ENCODE measurements at places on chromosomes 1 and 21.
A peak's percentile ranks its signal among the peaks of the same experiment; 100 is the strongest.

DNA sequence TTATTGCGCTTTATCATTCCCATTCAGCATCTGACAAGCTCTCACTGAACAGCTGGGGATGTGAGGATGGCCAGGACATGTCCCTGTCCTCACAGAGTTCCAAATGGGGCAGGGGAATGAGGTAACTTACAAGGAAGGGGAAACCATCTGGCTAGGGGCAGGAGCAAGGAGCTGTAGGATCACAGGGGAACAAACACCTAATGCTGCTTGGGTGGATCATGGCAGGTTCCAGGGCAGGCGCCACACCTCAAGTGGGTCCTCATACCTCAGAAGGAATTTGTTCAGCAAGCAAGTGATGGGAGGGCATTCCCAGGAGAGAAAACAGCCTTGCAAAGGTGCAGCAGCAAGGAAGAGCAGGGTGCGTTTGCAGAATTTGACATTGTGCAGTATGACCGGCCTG, 35.1 kb upstream of the GRIK3 start:
- no peak for DNase-seq

DNA sequence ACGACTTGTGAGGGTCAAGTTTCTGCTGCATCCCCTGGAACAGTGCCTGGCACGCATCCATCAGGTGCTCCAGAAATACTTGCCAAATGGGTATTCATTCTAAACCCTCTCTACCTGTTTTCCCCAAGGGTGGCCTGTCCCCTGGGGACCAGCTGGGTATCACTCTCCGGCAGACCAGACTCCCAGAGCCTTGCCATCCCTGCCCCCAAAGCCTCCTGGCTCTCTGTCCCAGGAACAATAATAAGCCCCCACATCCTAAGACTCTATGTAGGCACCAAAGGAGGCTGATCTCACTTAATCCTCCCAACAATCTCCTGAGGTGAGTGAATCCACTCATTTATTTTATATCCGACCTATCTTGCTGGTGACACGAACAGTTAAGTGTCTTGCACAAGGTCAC, 96.7 kb downstream of the MRPL37 start:
- no peak for DNase-seq

DNA sequence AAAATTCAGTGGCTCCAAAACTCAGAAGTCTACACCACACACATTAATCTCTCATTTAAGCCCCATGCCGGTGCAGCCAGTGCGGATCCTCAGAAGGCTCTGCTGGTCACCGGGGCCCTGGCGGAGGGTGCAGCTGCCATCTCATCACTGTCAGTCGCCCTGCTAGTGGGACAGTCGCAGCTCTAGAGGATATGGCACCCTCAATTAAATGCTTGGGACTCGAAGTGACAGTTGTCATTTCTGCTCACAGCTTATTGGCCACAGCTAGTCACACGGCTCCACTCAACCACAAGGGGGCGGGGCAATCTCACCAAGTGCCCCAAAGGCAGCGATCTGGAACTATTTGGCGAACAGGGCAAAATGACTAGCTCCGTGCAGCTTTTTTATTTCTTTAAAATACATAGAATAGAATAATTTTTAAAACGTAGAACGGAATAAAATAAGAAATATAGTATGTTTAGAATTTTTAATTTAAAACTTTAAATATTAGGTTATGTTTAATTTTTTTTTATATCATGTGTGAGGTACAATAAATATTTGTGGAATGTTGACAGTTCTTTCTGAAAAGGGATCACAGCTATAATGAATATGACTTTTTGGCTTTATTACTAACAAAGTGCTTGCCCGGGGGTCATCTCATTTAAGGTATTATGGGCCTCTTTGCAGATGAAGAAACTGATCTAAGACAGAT, 8.0 kb upstream of the MAN1C1 start:
- DNase-seq = peak; percentile 58

- DNase-seq = no peak
These were observed 20.9 kb upstream of the GPR153 start for GRCh38 chr1:6281511-6282402.

DNA sequence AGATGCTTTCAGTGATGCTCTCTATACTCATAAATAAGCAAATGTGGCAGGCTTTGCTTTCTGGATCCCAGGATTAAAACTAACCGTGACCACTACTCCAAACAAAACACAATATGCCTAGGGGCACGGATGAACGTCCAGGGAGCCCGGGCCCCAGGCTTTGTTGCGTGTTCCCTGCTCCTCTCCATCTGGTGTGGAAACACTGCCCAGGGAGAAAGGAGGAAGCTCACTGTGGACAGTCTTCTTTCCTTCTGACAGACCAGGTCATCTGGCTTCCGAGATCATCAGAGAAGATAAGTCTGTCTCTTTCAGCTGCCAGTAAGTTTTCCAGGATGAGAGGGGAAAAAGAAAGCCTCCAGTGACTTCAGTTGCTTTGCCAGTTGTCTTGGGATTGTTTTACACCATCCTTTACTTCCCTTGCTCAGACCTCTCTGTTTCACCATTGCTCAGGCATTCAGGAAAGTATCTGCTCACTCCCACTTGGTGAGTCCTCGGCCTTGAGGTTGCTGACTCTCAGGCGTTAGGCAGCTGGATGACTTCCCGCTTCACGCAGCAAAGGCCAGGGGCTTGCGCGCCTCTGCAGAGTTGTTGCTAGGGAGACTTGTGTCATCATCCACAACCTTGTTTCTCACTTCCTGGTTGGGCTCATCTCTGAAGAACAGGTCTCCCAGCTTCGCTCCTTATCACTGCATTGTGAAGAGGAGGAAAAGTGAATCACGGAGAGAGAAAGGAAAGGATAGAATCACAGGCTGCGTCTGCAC, 20.6 kb upstream of the PGD start:
- DNase-seq = peak; percentile 55

DNA sequence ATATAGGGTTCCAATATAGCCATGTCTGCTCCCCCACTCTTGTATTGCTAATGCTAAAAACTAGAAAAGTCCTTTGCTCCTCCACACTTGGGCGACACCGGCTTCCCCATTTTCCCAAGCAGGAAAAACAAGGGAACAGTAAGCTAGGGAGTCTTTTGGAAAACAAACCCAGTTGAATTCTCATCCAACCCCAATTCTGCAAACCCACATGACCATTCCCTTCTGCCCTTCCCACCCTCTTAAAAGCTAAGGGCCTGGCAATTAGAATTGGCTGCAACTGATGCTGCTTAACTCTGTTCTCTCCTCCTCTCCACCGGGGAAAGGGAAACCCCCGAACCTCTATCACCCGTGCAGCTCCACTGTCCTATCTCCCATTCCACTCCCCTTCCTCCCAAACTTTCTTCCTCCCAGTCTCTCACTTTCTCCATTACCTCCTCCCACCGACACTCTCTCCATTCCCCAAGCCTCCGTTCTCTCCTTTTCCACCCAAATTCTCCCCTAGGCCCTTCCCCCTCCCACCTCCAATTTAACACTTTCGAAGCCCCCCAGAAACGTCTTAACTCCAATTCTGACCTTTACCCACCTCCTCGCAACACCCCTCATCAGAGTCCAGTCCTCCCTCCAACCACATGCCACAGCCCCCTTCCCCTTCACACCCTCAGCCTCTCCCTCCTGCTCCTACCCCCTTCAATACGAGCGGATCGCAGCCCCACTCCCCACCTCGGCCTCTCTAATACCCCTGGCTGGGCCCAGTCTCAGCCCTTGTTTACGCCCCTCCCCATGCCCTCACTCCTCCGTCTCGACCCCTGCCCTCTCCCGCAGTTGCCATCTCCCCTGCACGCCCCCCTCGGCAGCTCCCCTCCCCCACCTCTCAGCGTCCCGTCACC, 701 bp downstream of the DEDD start:
- DNase-seq = peak; percentile 22

DNA sequence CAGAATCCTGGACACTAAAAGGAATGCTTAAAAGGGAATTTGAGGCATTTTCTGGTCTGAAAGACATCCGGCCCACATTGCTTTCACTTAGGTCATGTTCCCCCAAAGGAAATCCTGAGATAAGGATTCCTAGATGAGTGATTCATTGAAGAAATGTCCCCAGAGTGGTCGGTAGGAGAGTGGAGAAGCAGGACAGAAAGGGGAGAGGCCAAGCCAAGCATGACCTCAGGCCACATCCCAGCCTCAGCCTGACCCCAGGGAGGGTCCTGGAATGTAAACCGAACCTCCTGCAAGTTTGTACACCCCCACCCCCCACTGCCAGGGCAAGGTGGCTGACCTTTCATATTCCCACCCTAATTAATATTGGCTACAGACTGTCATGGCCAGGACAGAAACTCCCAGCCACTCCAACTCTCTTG, 16.6 kb downstream of the HIVEP3 start:
- peak; percentile 92 for DNase-seq

DNA sequence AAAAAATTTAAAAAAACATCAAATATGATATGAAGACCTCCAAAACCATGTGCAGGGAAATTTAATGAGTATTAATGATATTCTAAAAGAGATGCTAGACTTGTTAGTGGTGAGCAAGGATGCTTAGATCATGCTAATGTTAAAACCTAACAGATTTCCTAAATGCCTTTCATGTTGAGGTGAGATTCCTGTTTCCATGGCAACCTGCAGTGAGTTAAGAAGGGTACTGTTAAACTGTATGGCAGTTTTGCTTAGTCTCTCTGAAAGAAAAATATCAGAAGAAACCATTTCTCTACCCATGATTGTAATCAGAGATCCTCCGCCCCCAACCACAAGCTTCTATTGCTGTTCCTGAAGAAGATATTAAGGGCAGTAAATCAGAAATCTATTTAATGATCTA, 321.6 kb upstream of the LRRC7 start:
- DNase-seq = no peak

DNA sequence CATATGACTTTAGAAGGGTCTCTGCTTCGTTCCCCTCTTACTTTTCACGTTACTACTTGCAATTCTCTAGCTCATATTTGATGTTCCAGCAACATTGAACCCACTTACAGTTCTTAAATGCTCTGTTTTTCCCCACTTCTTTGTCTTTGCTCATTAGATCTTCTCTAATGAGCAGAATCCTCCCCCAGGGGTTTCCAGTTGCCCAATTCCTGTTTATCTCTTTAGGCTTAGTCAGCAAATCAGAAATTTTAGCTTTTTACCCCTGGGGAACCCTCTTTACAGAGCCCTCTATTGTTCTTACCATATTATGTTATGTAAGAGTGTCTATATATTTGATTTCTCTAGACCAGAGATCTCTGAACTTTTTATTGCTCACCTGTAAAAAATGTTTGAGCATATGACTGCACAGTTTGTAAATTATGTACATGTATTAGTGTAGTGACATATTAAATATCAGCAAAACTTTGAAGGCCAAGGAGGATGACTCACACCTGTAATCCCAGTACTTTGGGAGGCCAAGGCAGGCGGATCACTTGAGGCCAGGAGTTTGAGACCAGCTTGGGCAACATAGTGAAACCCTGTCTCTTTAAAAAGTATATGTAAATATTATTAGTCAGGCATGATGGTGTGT, 71.4 kb downstream of the FNBP1L start:
- no peak for DNase-seq

- peak; percentile 89 for DNase-seq
These were observed 107.7 kb downstream of the KIAA0319L start for GRCh38 chr1:35449334-35450008.

DNA sequence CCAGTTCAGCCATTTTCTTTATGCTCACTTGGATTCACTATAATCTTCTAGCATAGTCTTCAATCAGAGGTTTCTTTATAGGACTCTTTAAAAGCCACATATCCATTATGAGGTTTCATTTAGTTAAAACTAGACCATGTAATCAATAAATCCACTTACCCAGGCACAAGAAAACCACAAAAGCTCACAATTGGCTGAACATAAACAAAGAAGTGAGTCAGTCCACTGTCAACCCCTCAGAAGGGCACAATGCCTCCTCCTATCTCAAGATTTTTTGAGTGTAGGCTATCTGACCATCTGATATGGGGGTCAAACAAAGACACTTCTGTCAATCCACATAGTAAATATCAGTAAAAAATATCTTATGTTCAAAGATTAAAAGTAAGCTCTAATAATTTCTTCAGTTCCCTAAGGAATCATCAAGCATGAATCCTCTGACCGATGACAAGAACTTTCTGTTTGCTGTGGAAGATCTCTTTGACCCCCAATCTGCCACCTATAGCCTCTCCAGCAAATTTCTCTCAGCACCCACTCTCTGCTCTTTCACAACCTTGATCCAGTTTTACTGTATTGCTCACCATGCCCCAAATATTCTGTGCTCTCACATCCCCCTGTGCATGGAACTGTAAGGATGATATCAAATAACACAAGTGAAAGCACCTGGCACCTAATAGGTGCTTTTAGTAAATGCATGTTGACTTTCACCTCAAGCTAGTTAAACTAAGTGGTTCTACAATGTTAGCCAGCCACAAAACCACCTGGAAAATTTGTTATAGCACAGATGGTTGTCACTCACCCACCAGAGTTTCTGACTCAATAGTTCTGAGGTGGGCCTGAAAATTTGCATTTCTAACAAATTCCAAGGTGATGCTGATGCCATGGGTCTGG, 16.7 kb downstream of the RAB3B start:
- no peak for DNase-seq

DNA sequence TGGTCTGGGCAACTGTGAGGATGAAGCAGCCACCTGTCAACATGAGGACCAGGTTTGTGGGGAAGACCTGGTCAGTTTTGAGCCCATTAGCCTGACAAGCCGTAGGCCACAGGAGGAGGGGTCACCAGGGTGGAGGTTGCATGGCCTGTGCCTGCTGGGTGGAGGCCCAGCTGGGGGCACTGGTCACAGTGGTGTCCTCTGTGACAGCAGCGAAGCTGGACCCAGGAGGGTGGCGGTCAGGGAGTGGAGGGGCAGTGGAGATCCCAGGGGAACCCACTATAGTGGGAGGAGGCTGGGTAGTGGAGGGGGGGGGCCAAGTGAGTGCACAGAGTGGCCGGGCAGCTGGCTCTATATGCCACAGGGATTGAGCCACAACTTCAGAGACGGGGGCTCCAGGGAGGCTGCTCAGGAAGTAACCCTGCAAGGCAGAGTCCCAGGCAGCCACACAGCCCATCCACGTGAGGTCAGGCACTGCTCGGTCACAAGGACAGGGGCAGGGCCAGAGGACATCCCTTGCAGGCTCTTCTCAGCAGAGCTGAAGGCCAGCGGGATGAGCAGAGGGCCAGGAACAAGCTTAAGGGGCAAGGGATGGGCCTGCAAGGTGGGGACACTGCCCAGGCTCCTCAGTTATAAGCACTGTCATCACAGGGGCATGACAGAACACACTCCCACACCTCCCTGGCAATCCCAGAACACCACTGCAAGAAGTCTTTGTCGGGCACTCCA, 2.3 kb upstream of the C1orf35 start:
- no peak for DNase-seq

GRCh38 chr1:206503591-206504362, 3.6 kb upstream of the RASSF5 start:
- DNase-seq = peak; percentile 79

Measured in kidney capillary endothelial cell (primary cell).